Heart right ventricle (tissue), 16 donors: ENCODE measurements at places on chromosomes 7 and 10. TPM values are rescaled to one million over a fixed set of nuclear protein-coding genes. Genes with fewer than 3 reads are reported as not detected.

GRCh38 chr10:4399556-4399955 is 426.5 kb upstream of the AKR1E2 start:
- H3K27ac ChIP-seq, result no peak overlapping the region
- no peaks in the 10 kb centered on the region for H3K27me3 ChIP-seq
- no peak for DNase-seq
- H3K36me3 ChIP-seq, result no peaks in the 10 kb centered on the region

GRCh38 chr7:4058158-4058557 is 623.9 kb upstream of the FOXK1 start:
- no peak for DNase-seq
- H3K4me1 ChIP-seq, result no peaks in the 10 kb centered on the region
- H3K27me3 ChIP-seq, result peaks cover 2% of the 10 kb centered on the region
- H3K4me3 ChIP-seq, result no peak overlapping the region
- H3K36me3 ChIP-seq, result no peaks in the 10 kb centered on the region

EN2 gene
- 0.07 TPM for polyA plus RNA-seq

SMIM30 gene
- 77.0 TPM for polyA plus RNA-seq

GRCh38 chr10:121493521-121493920 is 104.7 kb downstream of the FGFR2 start:
- no peaks in the 10 kb centered on the region for H3K27me3 ChIP-seq
- DNase-seq, result no peak
- no peaks in the 10 kb centered on the region for H3K36me3 ChIP-seq

GRCh38 chr7:134613623-134614347 is 32.9 kb upstream of the BPGM start:
- H3K4me1 ChIP-seq, result peaks cover 20% of the 10 kb centered on the region
- no peaks in the 10 kb centered on the region for H3K36me3 ChIP-seq
- no peaks in the 10 kb centered on the region for H3K27me3 ChIP-seq

CHPF2 gene
- polyA plus RNA-seq, result 19.2 TPM

DNA sequence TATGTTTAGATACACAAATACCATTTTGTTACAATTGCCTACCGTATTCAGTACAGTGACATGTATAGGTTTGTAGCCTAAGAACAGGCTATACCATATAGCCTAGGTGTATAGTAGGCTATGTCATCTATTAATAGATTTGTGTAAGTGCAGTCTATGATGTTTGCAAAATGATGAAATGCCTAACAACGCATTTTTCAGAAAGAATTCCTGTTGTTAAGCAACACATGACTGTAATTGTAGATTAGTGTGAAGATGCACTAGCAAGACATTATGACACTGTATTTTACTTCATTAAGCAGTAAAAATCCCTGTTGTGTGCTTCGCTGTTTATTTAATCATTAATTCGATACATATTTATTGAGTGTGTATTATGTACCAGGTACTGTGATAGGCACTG is 446.0 kb downstream of the SUGCT start:
- no peak for DNase-seq
- no peaks in the 10 kb centered on the region for H3K27me3 ChIP-seq
